NCI-H460 (cell line): ENCODE measurements at places on chromosomes 3 and 15. TPM values are rescaled to one million over a fixed set of nuclear protein-coding genes. Genes with fewer than 3 reads are reported as not detected.
A peak's percentile ranks its signal among the peaks of the same experiment; 100 is the strongest.

PTPRG gene
- 24.9 and 25.5 TPM in 2 replicates for total RNA-seq

PIF1 gene
- total RNA-seq = 9.8 and 11.5 TPM in 2 replicates

ANKUB1 gene
- total RNA-seq = not detected in 2 replicates

KIF23 gene
- 54.1 and 60.9 TPM in 2 replicates for total RNA-seq

DNAH1 gene
- 3.3 and 3.9 TPM in 2 replicates for total RNA-seq

NAALADL2 gene
- 0.69 and 1.0 TPM in 2 replicates for total RNA-seq

SNX33 gene
- total RNA-seq = 8.2 and 10.0 TPM in 2 replicates

NANOGP8 gene
- total RNA-seq = not detected in 2 replicates

PLD1 gene
- 27.9 and 33.5 TPM in 2 replicates for total RNA-seq

RAB6B gene
- total RNA-seq = 0.12 and 0.30 TPM in 2 replicates

TIMP4 gene
- total RNA-seq = 3.6 and 4.7 TPM in 2 replicates

ANKRD63 gene
- not detected in 2 replicates for total RNA-seq

POTEB3 gene
- total RNA-seq = 0.05 TPM in 1 of 2 replicates, not detected in the other

GPR149 gene
- total RNA-seq = not detected in 2 replicates

KLHL6 gene
- total RNA-seq = not detected in 2 replicates

DNA sequence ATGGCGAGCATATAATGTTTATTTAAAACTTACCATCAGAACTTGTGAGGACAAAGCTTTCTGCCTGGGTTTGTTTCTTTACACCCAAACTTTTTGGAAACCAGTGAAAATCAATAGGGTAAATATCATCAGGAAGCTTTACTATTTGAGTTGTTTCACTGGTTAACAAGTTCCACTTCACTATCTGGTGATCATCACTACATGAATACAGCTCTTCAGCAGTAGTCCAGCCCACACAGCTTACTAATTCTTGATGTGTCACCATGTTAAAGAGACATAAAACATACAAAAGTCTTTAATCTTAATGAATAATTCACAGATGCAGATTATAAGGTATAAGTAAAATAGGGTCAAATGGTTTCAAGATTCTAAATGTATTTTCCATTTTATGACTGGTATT, 17.6 kb downstream of the IFT80 start:
- no peak for DNase-seq

DNA sequence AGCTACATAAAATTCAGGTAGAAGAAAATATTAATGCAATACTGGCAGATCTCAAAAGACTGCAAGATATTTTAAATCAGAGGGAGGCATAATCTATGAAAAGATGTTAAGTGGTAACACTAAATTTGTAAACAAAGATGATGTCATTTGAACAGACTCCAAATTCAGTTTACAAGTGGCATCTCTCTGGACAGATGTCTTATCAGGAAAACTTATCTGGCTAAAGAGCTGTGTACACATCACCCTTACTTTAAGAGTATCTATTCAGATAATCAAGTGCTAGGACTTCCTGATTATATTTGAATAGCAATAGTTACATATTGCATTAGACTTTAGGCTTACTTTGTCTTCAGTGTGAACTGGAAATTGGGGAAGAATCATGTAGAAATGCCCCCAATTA, 231.5 kb downstream of the WDR72 start:
- no peak for DNase-seq

- no peak for DNase-seq
Observed at GRCh38 chr3:58880182-58880581, 169.6 kb downstream of the CFAP20DC start.

- DNase-seq = no peak
Observed at GRCh38 chr15:90481023-90481422, 48.7 kb upstream of the CRTC3 start.

DNA sequence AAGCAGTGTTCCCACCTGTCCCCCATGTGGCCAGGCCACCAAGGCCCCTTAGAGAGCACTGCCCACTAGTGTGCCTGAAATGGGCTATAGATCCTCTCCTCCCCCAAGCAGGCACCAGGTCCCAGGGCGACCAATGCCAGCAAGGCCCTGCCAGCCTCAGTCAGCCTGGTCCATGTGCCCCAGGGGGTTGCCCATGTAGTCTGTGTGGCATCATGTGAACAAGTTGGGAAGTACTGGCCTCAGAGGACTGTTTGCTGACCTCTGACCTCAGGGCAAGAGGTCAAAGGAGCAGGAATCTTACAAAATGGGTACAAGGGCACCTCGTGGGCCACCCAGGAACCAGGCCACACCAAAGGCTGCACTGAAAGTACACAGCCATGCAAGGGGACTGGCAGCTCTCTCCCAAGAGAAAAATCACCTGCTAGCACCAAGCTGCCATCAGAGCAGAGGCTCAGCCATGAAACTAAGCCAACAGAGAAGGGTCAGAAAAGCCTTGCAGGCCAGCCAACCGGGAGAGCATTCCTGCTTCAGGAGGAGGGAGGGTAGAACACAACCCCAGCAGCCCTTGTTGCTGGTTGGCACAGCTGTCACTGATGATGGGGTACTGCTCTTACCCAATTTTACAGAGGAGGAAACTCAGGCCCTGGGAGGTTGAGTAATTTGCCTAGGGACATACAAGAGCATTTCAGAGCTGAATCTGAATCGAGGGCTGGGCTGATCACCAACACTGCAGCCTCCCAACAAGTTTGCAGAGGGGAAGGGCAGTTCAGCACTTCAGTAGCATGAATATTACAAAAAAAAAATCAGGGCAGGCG, 5.2 kb upstream of the FURIN start:
- DNase-seq = peak; percentile 40

- DNase-seq = peak; percentile 39
Observed at GRCh38 chr15:33132722-33133345, 61.7 kb downstream of the FMN1 start.

GRCh38 chr15:23642413-23643044, 5.1 kb downstream of the MAGEL2 start:
- peak; percentile 26 for DNase-seq

DNA sequence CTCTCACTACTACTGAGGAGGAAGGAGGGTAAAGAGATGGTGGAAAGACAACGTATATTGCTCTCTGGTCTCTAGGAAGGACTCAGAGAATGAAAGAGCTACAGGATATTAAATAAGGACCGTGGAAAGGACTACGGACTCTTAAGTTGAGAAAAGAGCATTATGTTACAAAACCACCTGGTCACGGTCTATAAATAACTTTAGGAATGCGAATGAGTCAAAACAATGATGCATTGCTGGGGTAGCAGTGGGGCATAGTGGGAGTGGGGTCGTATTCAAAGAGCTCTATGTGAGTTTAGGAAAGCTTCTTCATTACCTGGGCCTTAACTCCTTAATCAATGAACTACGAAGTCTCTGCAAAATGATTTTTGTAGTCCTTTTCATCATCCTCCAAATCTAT, 295.7 kb upstream of the SOX14 start:
- no peak for DNase-seq

- no peak for DNase-seq
Observed at GRCh38 chr15:31802761-31803160, 227.6 kb upstream of the CHRNA7 start.

- DNase-seq = no peak
Observed at GRCh38 chr3:177262396-177262795, 65.1 kb upstream of the TBL1XR1 start.

DNA sequence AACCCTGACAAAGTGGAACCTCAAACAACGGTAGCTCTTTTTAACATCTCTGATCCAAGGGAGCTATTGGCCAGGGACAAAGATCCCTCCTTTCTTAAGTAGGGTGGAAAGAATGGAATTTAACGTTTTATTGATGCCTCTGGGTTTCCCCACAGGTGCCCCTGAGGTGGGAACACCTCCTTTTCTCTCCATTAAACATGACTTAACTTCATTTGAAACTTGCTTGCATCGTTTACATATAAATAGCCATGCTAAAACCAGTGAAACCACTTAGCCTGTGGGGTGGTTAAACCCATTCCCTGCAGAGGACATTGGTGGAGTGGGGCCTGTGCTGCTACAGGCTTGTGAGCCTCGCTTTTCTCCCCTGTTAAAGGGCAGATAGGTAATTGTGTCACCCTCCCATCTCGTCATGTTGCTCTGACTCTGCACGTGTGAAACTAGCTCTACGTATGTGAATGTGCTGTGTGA, 9.7 kb downstream of the CGNL1 start:
- no peak for DNase-seq

DNA sequence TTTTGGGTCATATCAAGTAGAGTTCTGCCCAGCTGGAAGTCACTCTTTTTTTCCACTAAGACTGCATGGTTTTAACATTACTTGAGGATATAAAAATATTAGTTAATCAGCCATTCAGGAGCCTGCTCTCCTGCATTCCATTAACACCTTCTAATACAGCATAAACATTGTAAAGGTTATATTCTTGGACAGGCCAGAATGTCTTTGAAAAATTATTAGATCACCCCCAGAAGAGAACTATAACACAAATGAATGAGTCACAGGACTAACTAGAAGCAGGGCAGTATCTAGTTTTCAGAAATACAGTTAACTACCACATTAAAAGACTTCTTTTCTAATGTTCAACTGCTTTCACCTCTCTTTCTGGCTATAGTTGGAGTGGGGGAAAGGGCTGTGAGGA, 80.9 kb downstream of the THBS1 start:
- DNase-seq = no peak

GRCh38 chr15:73550190-73550589, 83.0 kb downstream of the NPTN start:
- no peak for DNase-seq

DNA sequence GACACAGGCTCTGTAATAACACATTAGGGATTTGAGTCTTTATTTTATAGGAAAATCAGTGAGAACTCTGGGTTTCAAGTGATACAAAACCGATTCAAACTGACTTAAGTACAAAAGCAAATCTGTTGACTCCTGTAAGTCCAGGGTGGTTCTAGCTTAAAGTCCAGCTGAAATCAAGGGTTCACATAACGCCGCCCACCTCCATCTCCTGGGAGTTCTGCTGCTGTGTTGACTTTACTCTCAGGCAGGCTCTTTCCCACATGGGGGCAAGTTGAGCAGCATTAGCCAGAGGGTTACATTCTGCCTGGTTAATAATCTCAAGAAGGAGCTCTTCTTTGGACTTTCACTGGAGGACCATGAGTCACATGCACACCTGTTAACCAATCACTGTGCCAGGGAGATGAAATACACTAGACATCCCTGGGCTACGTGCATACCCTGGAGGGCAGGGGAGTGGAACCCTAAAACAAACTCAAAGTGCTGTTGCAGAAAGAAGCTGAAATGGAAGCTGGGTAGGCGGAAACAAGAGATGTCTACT, 9.7 kb upstream of the RNF7 start:
- DNase-seq = no peak

DNA sequence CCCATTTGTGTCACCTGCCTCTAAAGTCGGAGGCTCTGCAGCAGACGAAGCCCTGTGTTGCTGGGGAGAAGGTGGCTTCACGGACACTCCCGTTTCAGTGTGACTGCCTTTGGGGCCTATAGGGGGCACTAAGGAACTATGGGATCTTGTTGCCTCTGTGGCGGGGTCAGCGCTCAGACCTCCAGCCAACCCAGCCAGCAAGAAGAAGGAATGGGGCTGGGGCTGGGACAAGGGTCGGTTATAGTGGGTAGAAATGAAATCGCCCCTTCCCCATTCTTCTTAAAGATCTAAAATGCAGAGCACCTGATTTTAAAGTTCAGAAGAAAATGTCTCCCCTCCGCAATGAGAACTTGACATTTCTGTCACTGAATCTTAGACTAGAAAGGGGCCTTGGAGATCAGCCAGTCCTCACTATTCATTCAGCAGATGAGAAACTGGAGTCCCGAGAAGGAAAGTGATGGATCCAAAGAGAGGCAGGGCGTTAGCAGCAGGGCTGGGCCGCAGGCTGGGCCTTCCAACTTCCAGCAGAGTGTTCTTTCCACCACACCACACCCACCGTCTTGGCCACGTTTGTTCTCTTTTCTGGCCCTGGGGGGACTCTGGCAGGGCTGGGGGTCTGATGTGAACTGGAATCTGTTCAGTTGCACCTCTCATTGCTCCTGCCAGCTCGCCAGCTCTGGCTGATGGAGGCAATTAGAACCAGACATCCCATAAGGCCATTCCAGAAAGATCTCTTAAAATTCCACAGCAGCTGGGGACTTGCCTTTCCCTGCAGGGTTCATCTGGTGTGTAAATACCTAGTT, 195.4 kb downstream of the OPA1 start:
- peak; percentile 46 for DNase-seq

- DNase-seq = no peak
Observed at GRCh38 chr3:105427332-105427731, 60.6 kb downstream of the ALCAM start.

GRCh38 chr3:10779293-10779805, 36.7 kb upstream of the SLC6A11 start:
- no peak for DNase-seq

GRCh38 chr3:127092776-127093175, 100.2 kb upstream of the PRR23E start:
- no peak for DNase-seq

- no peak for DNase-seq
Observed at GRCh38 chr3:165521131-165521871, 315.9 kb downstream of the BCHE start.

GRCh38 chr3:15601046-15601398, 347 bp downstream of the HACL1 start:
- no peak for DNase-seq

GRCh38 chr15:81301385-81301784, 22.6 kb downstream of the STARD5 start:
- DNase-seq = no peak

DNA sequence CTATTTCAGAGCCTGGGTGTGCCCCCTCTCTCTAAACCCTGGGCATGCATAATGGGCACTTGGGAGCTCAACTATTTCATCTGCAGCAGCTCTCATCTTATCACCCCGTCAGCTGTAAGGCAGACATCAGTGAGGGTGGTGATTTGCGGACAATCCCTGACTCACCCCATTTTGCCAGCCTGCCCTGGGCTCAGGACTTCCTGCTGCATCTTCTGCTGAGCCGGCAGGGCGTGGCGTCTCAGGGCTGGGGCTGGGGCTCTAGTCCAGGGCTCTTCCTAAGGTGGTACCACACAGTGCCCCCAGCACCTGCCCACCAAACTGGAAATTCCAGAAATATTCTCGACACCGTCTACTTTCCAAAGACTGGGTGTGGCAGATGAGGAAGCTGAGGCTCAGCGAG, 925 bp upstream of the PSTPIP1 start:
- no peak for DNase-seq

DNA sequence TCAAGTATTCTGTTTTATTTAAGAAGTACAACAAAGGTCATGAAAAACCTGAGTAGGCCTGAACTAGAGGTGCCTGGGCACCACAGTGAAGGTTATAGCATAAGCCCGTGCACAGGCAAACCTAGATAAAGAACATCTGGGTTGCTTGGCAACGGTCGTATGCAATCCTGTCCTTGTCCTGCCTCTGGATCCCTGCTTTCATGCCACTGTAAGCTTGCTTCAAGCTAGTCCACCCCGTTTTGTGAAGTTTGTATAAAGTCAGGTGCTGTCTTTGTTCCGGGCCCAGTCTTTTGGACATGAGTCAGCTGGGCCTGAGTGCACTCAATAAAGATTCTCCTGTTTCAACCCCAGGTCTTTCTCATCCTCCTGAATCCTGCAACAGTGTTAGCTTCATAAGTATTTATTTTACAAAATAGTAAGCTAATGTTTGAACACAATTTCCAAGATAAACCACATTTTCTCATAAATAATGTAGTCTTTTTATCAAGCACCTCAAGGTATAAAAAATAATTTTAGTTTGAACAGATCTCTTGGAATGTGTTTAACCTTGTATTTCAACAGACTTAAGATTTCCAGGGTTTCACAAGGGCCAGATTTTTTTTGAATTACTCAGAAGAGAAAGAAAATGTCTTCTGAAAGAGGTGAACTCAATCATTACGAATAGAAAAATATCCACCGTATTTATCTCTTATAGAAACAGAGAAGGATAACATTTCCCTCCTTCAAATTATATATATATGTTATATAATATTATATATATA, 14.3 kb upstream of the SLC9C1 start:
- no peak for DNase-seq

GRCh38 chr15:34119291-34119690, 17.4 kb downstream of the PGBD4 start:
- no peak for DNase-seq
